Stimulated activated CD8-positive, alpha-beta memory T cell treated with anti-CD3 and anti-CD28 coated beads, Interleukin-4, amount 100 ng/mL, for 48 hours (primary cell): ENCODE measurements at places on chromosomes 16 and 17.

- DNase-seq: no peak
These were observed 19.5 kb downstream of the MARVELD3 start for GRCh38 chr16:71645450-71645849.

GRCh38 chr17:79555543-79555942, 55.3 kb downstream of the RBFOX3 start:
- no peak for DNase-seq

DNA sequence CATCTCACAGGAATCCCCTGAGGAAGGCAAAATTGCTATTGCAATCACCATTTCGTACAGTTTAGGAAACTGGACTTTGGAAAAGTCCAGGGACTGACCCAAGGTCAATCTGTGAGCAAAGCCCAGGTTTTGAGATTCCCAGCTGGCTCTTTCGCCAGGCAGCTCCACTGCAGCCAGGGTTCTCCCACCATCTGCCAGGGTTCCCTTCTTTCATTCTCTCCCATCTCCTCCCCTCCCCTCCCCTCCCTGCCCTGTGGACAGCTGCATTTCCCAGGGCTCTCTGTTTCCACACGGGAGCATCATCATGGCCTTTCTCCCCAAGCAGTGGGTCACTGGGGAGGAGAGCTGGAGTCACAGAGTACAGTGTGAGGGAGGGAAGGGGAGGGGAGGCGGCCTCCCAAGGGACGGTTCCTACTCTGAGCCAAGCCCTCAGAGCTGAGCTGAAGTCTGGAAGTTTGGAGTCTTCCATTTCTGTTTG, 11.9 kb upstream of the GSDMA start:
- DNase-seq: no peak

- DNase-seq: no peak
These were observed at the start of gene MEFV for GRCh38 chr16:3256146-3256865. Gene MEFV (minus strand): TSS chr16:3256633. CDS start chr16:3256587, 46 bp downstream.

DNA sequence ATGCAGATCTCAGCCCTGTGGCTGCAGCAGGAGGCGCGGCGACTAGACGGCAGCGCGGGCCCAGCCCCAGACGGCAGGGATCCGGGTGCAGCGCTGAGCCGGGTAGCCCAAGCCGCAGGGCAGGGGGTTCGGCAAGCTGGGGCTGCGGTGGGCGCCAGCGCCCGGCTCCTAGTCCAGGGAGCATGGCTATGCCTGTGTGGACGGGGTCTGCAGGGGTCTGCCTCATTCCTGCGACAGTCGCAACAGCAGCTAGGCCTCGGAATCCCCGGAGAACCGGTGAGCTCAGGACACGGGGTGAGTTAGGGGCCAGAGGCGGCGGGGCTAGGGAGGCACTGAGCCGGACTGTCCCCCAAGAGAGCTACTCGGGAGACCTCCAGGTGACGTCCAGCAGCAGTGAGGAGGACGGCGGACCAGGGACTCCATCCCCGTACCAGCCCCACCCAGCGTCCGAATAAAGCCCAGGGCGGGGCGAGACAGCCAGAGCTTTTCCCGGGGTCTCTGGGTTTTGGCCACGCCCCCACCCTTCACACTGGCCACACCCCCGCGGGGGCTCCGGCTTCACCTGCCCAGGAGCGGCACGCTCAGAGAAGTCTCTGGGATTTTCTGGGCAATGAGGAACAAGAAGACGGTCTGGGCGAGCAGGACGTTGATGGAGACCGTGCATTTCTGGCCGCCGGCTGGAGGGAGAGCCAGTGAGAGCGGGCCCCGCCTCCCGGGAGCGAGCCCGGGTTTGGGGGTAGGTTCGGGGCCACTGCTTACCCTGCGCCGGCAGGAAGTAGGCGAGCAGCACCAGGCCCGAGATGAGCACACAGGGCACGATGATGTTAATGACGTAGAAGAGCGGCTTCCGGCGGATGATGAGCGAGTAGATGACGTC, 1.1 kb downstream of the C17orf107 start:
- DNase-seq: peak; percentile 56

- DNase-seq: peak; percentile 68
These were observed 339 bp downstream of the N4BP1 start for GRCh38 chr16:48609652-48610029.

- DNase-seq: no peak
These were observed 31.2 kb downstream of the TRIM16 start for GRCh38 chr17:15652960-15653359.

- DNase-seq: no peak
These were observed 31.5 kb downstream of the UBE2G1 start for GRCh38 chr17:4334776-4335584.

DNA sequence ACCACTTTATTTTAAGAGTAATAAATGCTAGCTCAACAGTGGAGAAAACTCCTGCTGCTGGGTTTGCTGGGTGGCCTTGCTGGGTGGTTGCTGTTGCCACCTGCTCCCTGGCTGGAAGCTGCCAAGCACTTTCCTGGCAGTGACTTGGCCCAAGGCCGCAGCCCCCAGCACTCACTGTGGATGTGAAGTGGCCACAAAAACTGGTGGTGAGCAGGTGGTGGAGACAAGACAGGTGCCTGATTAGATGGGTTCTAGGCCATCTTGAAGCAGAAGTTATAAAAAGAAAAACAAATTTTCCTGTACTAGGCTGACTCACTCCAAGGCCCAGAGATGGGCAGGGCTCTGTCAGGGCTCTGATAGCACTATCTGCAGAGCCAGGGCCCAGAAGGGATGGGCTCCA, 224.7 kb upstream of the NLRP1 start:
- no peak for DNase-seq

GRCh38 chr16:66925322-66925840, at the start of gene RRAD:
Gene RRAD (minus strand): TSS chr16:66925535. CDS start chr16:66925179, 356 bp downstream.
- no peak for DNase-seq

- no peak for DNase-seq
These were observed 16.2 kb upstream of the PHF12 start for GRCh38 chr17:28967221-28968135.

DNA sequence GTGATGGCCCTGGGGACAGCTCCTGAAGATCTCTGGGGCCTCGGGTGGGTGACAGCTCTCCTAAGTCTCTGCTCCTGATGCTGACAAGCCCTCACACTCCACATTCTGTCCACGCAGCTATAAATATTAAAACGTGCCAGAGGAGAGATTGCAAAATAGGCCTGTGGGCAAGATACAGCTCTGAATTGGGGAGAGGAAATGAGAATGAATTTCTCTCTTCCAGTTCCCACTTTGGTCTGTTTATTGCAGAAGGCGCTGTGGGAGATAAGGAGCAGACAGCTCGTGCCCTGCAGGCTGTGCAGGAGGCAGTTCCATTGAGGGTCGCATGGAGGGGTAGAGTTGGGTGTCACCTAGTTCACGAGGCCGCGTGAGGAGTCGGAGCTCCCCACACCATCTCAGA, 87.5 kb upstream of the SDK2 start:
- no peak for DNase-seq

DNA sequence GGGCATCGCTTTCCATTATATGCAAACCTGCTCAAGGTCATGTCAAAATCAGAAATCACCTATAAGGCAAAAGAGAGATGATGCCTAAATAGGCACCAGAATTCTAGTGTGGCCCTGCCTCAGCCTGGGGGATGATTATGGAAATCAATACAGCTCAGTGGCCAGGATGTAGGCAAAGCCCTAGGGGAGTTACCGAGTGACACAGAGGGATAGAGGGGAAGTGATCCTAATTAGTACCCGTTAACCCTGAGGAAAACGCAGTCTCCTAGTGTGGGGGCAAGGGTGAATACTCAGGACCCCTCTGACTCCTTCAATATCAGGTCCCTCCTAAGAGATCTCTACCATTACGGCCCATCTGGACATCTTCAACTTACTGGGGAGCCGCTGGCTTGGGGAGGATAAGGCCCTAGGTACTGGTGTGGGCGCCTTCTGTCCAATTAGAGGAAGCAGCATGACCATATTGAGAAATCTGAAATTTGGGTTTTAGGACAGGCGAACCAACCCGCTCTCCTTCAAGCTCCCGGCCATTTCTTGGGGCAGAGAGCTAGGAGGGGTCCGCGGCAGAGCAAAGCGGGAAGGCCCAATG, 725 bp downstream of the NT5C3B start:
- DNase-seq: no peak

DNA sequence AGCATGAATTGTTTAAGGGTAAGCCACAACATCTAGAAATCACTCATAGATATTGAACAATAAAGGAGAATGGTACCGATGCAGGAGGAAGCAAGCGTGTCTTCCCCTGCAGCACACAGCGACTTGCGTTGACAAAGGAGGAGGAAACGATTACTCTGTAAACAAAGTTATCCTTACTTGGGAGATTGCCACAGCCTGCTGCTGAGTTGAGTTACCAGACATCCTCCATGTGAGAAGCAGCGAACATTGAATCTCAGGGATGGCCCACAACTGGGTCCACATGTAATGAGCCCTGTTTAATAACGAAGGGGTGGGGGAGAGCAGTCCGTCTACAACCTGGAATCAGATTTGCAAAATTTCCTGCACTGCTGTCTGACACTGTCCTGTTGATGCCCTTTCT, 27.7 kb downstream of the CLUH start:
- peak; percentile 14 for DNase-seq
